ENCODE measurements at places on chromosomes 3 and 15. TPM values are rescaled to one million over a fixed set of nuclear protein-coding genes. Genes with fewer than 3 reads are reported as not detected.

DNA sequence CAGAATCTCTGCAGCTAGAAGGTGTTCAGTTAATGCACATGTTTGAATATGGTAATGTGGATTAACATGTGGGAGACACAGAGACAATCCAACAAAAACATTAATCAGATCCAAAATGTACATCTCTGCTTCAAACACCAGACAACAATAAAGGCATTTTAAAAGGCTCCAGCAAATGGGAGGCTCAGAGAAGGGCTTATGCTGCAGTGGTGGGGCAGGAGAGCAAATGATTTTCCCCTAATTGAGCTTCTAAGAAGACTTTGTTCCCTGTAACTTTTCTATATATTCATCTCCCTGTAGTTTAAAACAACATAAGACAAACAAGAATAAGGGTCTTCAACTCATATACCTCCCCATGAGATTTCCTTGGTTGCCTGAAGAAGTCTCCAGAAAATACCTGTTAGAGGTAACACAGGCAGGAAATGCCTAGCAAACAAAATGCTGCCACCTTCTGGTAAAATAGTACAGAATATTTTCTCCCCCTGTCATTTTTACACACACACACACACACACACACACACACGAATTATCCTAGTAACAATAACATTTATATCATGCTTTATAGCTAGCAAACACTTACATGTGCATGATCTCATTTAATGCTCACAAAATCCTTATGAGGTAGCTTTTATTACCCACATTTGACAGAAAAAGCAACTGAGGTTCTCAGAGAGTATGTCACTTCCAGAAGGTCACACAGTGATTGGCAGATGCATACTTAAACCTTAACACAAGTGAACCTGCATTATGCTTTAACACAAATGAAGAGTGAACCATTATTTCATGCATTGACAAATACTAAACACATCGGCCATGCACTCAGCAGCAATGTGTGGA, 123.4 kb upstream of the MB21D2 start:
- peak; percentile 56 for DNase-seq

GRCh38 chr3:85933326-85933725, 974.5 kb downstream of the CADM2 start:
- DNase-seq = no peak

- peak; percentile 94 for DNase-seq
These were observed 6.0 kb upstream of the SRP14 start for GRCh38 chr15:40044717-40045571.

DNA sequence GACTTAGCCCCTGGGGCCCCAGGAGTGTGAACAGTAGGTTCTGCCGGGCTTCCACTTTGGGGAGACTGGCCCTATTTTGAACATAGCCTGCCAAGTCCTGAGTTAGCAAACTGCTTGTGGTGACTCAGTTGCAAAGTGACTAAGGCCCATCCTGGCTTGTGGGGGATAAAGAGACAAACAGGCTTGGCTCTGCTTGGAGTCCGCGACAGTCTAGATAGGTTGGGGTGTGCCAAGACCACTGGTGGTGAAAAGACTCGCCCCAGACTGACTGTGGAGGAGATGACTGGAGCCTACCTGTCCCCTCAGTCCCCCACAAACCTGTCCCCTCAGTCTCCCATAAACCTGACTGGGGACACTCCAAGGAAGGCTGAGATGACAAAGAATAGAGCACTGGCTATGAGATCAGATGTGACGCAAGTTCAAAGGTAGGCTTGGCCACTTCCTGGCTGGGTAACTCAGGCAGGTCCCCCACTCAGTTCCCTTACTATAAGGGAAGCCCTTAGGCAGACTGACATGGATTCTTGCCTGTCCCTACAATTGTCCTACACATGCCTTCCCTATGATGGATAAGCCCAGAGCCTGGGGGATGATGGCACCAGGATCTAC, 4.3 kb downstream of the DNASE1L3 start:
- no peak for DNase-seq

- DNase-seq = no peak
These were observed 22.6 kb downstream of the ALPK3 start for GRCh38 chr15:84839714-84840113.

DNA sequence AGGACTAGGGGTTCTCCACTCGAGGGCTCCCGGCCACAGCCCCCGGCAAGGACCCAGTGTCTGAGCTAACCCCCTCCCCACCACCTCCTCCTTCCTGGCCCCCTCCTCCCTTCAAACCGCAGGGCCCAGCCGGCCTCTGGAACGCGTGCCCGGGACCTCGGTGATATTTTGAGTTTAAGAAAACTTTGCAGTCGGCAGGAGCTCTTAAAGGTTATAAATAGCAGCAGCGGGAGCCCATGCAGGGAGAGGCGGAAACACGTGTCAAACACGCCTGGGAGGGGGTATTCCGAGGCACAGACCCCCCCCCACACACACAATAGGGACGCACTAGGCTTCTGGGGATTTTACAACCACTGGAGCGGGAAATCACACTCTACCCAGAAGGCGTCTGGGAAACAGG, 3.1 kb upstream of the PTH1R start:
- no peak for DNase-seq

GRCh38 chr3:116135457-116136085, 309.7 kb downstream of the LSAMP start:
- no peak for DNase-seq

DNA sequence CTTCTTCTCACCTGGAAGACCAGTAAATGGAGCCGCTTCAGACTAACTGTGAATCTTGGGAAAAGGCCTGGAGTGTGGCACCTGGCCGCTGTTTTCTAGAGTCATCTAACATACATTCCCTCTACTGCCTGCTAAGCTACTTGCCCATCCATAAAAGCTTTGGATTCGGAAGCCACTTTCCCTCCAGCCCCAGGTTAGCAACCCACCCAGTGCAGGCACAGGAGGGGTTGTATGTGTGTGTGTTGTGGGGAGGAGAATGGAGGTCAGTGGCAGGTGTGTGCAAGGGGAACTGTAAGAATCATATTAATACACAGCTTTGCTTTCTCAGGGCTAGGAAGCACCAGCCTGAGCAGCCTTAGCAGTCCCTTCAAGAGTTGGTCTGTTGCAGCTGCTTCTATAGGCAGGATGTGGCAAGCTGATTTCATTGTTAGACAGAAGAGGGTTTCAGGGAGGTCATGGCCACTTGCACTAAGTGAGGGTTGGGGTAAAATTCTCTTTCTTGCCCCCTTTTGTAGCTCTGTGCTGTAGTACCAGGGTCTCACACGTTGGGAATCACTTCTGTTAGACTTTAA, 8.9 kb downstream of the NSUN3 start:
- no peak for DNase-seq

- DNase-seq = no peak
These were observed 65.8 kb upstream of the PTX3 start for GRCh38 chr3:157370867-157371266.

- DNase-seq = no peak
These were observed 42.2 kb downstream of the CD200 start for GRCh38 chr3:112375117-112375516.

GRM2 gene
- 2.4 TPM for total RNA-seq

- no peak for DNase-seq
These were observed 168.8 kb downstream of the CHDH start for GRCh38 chr3:53677413-53677812.

DNA sequence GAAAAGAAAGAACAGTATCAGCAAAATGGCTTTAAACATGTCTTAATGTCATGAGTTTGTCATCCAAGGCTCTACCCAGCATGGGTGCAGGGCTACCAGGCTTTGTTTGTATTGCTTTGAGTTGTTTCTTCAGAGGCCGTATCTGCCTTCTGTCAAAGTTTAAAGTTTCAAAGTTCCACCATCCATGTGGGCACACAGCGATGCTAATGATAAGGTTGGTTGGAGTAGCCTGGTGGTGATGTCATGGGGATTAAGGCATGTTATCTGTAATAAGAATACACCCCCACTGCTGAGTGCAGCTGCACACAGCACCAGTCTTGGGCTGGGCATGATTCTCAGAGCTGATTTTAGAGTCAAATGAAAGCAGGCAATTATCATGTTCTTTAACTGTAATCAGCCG, 72.0 kb upstream of the LRTM1 start:
- no peak for DNase-seq

GRCh38 chr3:133457465-133458067, 57.7 kb downstream of the BFSP2 start:
- DNase-seq = no peak

- peak; percentile 63 for DNase-seq
These were observed 1.4 kb downstream of the ZNF609 start for GRCh38 chr15:64461721-64462162.

DNA sequence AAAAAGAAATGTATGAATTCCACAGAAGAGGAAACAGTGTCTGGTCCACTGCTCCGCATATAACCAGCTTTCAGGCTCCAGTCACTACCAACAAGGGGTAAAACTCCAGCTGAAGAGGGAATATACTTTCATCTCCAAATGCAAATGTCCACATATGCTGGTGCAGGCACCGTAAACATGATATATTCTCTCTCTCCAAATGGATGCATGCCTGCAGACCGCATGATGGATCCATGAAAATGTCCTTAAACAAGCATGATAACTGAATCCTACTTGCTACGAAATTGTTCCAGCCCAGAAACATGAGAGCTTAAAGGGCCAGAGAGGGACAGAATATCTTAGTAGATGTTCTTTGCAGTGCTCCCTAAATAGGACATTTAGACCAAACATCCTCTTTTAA, 150.3 kb upstream of the FEZF2 start:
- no peak for DNase-seq

CATSPER2 gene
- 0.41 TPM for total RNA-seq

- peak; percentile 88 for DNase-seq
These were observed 33.9 kb downstream of the MYO5C start for GRCh38 chr15:52261498-52262242.
